ENCODE measurements at places on chromosomes 2 and 18. TPM values are rescaled to one million over a fixed set of nuclear protein-coding genes. Genes with fewer than 3 reads are reported as not detected.

- no peak for DNase-seq
These were observed 69.1 kb downstream of the NCAPH start for GRCh38 chr2:96404446-96405373.

DNA sequence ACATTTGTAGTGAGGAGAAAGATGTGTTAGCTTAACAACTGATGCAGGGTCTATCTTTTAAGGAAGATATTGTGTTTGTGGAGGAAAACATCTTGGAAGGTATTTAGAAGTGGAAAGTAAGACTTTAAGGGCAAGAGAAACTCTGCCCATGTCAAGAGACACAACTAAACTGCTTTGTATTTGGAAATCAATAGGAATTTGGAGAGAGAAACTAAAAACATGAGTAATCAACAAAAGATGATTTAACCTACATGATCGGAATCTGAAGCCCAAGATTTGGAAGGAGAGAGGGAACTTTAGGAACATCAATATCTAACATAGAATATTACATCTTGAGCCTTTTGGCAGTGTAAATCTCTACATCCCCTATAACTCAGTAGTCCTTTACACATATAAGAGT, 184.2 kb upstream of the COL3A1 start:
- DNase-seq = no peak

MAP3K19 gene
- 0.58 TPM for polyA plus RNA-seq

DNA sequence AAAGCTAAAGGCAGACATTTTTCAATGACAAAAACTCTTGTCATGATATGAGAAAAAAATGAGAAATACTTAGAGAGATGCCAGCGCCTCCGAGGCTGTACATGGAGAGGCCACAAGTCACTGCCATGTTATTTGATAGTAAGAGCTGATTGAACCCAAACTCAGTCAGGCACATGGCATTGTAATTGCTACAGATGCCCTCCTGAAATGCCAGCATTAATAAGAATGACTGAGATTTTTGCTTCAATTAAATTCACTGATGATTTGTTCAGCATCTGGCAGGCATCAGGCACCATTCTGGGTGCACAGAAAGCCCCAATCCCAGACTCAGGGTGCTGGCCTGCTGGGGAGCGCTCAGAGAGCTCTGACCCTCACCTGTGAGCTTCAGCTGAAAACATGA, 129.0 kb upstream of the PXDN start:
- DNase-seq = no peak

EN1 gene
- not detected for polyA plus RNA-seq

- DNase-seq = peak; percentile 65
These were observed at the start of gene ENOSF1 for GRCh38 chr18:712401-713134. Gene ENOSF1, minus strand, starts transcription at chr18:712630. Its CDS starts 43 bp downstream, at chr18:712587.

DNA sequence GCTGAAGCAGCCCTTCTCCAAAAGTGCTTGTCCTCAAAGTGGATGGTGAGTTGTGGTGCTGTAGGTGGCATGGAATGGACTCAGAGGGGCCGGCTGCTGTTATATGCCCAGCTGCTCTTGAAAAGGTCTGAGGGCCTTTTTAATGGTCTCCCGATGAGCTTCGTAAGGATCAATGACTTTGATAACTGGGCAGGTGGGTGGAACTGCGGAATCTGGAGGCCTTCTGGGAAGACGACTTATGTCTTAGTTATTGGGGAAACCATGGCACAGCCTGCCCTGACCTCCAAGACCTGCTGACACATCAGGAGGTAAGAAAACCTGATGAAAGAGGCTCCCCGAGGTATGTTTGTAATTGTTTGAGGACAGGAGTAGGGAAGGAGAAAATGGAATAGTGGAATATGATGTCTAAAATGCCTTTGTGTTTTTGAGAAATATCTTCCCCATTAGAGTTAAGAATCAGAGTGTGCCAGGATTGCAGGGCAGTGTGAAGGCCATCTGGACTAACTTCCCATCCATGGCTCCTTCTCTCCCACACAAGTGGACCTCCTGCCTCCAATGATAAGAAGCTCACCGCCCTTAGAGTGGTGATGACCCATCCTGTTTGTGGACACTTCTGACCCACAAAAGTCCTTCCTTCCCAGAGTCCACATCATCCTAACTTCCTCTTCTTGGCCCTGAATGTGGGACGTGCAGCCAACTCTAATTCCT, 236.1 kb downstream of the FHOD3 start:
- no peak for DNase-seq

CHRNG gene
- polyA plus RNA-seq = 0.55 TPM

DNA sequence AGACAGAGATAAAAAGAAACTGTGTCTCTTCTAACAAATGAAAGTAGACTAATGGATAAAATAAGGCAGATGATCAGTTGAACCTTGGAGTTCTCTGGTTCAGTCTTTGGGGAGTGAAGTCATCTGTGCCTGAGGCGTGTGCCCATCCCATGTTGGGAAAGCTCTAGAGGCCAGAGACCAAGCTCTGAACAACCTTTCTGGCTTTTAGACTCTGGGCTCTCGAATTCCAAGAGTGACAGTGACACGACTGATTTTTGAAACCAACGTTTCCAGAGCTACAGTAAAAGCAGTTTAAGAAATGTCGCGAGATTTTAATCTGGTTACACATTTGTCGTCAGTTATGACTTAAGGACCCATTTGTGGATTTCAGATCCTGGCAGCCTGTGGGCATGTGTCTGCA, 83.7 kb upstream of the APCDD1 start:
- no peak for DNase-seq

MOCOS gene
- 1.2 TPM for polyA plus RNA-seq

DNA sequence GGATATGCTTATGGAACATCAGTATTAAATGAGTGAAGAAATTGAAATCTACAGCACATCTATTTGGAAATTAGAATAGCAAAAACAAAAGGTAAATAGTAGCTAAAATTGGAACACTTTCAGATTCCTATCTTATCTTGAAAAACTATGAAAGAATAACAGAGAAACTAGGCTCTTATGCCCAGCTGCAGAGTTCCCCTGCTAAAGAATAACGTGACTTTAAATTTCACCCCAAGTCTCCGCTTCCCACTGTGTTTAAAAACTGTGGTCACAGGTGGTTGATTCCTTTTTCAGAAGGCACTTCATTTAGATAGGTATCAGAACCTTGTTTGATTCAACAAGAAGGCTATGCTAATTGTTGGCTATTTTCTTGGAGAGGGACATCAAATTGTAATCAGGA, 30.1 kb downstream of the ARHGAP28 start:
- no peak for DNase-seq

HYCC2 gene
- polyA plus RNA-seq = 13.5 TPM

GRCh38 chr2:214796911-214797310, 12.6 kb downstream of the BARD1 start:
- no peak for DNase-seq

GRCh38 chr2:41955316-41956043, 92.3 kb upstream of the PKDCC start:
- DNase-seq = no peak

IL1R2 gene
- polyA plus RNA-seq = 0.75 TPM

GRCh38 chr2:157267476-157267875, 10.0 kb downstream of the GALNT5 start:
- no peak for DNase-seq

C18orf54 gene
- polyA plus RNA-seq = 11.0 TPM

DNA sequence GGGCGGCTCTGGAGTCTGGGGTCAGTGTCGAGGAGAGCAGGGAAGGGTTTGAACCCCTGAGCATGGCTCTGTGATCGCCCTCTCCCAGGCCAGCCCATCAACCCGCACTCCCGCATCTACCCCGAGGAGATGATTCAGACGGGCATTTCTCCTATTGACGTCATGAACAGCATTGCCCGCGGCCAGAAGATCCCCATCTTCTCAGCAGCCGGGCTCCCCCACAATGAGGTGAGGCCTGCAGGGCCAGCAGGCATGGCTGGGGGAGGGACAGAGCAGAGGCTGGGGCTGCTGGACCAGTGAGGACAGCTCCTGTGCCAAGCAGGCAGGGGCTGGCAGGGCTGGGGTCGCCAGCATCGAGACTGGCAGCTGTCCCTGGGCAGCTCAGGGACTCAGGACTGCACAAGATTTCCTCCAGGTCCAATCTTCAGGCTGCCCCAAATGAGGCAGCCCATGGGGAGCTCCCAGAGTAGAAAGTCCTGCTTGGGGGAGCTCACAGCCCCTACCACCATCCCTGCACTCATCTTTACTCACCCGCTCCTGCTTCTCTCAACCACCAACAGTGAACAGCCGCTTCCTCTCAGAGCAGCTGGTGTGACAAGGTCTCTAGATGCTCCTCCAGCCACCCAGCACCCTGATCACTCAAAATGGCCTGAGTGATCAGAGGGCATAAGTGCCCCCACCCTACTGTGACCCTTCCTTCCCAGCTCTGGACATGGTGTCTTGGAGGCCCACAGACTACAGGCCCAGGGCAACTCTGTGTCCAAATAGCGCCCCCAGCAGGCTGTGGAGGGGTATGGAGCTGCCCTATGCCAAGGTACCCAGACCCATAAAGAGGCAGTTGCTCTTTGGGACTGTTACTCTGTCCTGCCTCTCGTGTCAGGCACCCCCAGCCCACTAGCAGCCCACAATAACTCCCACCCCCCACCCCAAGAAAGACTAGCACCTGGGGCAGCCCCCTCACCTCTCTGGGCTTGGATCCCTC, 18.3 kb upstream of the ANKRD53 start:
- DNase-seq = no peak

ANKRD30B gene
- 0.16 TPM for polyA plus RNA-seq

DNA sequence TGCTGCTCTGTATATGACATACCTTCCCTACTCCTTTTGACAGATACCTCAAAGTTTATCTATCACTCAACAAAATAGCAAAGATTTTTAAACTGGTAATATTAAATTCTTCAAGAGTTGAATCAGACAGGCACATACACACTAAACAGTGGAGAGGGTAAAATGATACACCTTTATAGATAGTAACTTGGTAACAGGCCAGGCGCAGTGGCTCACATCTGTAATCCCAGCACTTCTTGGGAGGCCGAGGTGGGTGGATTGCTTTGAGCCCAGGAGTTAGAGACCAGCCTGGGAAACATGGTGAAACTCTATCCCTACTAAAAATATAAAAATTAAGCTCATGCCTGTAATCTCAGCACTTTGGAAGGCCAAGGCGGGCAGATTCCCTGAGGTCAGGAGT, 23.2 kb downstream of the ASXL2 start:
- DNase-seq = no peak

DNA sequence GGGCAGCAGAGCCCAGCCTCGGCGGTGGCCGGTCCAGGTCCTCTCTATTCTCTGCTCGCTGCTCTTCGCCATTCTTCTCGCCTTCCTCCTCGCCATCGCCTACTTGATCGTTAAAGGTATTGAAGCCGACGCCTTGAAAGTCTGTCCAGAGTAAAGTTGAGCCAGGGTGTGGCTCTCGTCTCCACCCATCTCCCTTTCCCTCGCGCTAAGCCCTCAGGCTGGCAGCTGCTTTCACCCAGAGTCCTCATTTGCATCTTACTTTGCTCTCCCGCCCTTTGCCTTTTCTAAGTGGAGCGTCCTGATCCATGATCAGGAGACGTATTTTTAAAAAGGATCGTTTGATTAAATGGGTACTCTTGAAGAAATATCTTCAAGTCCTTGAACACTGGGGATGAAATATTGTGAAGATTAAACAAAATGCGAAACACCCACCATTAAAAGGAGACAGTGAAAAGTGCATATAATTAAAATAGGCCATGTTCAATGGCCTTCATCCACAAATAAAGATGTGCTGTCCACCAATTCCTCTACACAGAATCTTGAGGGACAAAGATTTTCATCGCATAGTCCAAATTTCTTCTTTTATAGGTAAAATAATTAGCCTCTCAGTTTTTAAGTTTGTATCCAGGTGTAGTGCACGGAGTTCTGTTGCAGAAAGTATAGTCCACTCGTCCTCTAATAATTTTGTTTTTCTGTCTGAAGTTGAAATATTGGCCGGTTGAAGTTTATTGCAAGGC, 657 bp downstream of the ARL6IP6 start:
- DNase-seq = peak; percentile 16

DPP4 gene
- polyA plus RNA-seq = 151 TPM

DNA sequence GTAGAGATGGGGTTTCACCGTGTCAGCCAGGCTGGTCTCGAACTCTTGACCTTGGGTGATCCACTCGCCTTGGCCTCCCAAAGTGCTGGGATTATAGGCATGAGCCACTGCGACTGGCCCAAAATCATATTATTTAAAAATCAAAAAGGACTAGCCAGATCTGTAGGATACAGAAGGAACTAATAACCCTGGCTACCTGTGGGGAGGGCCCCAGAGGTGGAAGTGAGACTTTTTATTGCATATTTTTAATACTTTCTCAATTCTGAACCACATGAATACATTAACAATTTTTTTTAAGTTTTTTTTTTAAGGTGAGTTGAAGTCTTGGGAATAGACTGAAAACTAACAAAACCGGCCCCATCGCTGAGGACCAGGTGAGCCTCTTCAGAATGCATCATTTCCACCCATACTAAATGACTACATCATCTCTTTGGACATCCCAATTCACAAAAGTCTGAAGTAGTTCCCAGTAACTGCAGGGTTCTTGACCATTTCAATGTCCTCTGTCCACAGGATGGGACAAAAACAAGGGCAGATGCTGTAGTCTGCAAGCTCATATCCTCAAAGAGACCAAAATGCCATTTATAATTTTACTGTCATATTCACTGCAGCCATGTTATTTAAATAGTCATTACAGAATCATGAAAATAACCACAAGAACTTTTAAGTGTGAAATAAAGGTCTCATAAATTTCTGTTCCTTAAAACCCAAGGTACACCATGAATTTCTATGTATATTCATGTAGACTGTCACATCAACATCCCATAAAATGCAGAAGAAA, 21.4 kb downstream of the RPL31 start:
- no peak for DNase-seq

RUFY4 gene
- polyA plus RNA-seq = 0.24 TPM

GRCh38 chr2:5691221-5691984, 781 bp upstream of the SOX11 start:
- peak; percentile 69 for DNase-seq

GRCh38 chr18:55861266-55861665, 273.3 kb upstream of the TCF4 start:
- no peak for DNase-seq

- DNase-seq = no peak
These were observed 35.6 kb downstream of the RMC1 start for GRCh38 chr18:23538870-23539269.

GRCh38 chr2:225694664-225695063, 295.2 kb downstream of the NYAP2 start:
- DNase-seq = no peak

TMEFF2 gene
- 14.1 TPM for polyA plus RNA-seq

Data from right renal cortex interstitium (tissue), 3 donors.